Right hindlimb (tissue), 1 donor: ENCODE measurements at places on chromosomes 6 and 20.

DNA sequence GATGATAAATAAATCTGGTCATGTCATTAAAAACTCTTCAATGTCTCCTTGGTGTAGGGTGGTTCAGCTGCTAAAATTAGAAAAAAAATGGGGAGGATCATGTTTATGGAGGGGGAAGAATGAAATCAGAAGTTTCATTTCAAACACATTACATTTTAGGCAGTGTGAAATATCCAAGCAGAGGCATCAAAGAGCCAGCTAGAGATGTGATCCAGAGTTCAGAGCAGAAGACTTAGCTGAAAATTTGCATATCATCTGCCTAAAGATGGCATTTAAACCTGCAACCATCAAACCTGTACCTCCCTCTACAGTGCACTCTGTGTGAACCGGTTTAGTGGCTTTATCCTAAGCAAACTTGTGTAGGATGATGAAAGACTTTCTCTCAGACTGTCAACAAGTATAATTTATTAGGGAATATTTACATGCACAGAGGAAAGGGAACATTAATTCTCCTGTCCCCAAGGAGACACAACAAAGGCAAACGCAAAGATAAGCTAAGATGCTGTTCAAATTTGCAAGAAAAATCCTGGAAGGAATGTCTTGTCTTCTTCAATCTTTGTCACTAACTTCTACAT, 84.8 kb upstream of the PLEKHG1 start:
- DNase-seq: no peak

GRCh38 chr20:24620937-24621519, 151.6 kb downstream of the SYNDIG1 start:
- no peak for DNase-seq

- DNase-seq: no peak
Measured at GRCh38 chr6:56706981-56707726, 64.5 kb upstream of the DST start.

- no peak for DNase-seq
Measured at GRCh38 chr20:36273414-36274180, 32.5 kb upstream of the DLGAP4 start.

DNA sequence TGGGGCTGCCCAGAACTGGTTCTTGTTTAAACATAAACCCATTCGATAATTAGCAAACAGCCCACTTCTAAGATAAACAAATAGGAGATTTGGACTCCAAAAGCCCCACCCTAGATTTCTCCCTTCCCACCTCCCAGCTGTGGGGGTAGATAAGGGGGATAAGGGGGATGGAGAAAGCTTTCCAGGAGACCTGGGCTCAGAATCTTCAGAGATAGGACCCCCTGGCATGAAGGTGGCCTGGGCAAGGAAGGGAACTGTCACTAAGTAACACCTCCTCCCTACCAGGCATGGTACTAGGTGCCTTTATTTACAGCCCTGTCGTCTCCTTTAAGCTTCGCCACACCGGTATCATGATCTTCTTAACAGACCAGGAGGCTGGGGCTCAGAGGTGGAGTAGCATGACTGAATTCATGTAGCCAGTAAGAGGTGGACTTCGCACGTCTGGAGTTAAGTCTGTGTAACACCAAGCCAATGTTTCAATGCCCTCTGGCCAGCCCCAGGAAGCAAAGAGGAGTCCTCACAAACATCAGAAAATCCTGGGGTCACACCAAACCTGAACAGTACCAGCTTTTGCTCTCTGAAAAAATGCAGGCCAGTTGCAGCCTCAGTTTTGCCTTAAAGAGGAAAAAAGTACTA, 4.6 kb downstream of the SDC4 start:
- DNase-seq: no peak

DNA sequence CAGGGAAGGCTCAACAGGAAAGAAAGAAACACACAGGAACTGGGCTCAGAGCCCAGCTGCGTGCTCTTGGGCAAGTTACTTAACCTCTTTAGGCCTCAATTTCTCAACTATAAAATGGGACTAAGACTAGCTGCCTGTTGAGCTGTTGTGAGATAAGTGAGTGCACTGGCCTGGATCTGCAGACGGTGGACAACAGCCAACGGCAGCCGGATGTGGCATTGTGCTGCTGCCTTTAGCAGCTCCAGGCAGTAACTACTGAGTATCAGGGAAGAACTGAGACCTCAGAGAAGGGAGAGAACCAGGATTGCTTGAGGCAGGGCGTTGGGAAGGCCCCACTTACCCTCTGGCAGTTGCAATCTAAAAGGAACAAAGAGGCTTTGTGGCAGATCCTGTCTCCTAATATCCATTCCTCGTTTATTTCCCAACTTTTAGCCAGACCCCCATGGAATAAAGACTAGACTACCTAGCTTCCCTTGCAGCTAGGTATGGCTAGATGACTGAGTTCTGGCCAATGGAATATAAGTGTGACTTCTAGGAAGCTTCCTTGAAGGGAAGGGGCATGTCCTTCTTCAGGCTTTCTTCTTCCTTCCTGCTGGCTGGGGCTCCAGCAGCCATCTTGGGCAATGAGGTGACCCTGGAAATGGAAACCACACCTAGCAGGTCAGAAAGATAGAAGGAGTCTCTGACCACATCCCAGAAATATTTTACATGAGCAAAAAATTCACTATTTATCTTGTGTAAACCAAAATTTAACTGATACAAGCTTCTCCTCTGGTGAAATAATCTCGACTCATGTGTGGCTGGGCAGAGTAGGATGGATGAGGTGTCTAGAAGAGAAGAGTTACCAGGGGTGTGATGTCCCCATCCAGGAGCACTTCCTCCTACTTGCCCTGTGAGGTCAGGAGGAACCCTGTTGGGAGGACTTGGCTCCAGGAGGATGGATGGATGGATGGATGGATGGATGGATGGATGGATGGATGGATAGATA, 67.6 kb downstream of the MRPL14 start:
- no peak for DNase-seq

GRCh38 chr6:88629838-88630494, 333.5 kb downstream of the RNGTT start:
- no peak for DNase-seq

- no peak for DNase-seq
Measured at GRCh38 chr20:33828967-33829560, 17.9 kb downstream of the CHMP4B start.
